ENCODE measurements at places on chromosomes 2 and 18. TPM values are rescaled to one million over a fixed set of nuclear protein-coding genes. Genes with fewer than 3 reads are reported as not detected.

DNA sequence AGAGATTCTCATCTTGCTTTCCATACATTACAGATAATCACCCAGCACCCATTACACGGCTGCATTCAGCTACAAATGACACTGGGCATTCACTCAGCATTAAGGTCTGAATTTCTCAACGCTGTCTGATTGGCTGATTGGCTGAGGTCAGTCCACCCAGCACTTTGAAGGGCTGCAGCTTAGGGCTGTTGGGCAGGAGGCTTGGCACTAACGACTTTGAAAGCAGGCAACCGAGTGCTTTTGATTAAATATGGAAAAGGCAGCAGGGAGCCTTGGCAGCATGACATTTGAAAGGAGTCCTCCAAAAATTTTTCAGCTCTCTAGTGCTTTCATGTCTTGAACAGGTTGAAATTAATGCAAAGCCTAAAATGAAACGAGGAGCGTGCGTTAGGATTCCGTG is 253.0 kb downstream of the DCDC2C start:
- no peak for DNase-seq

DNA sequence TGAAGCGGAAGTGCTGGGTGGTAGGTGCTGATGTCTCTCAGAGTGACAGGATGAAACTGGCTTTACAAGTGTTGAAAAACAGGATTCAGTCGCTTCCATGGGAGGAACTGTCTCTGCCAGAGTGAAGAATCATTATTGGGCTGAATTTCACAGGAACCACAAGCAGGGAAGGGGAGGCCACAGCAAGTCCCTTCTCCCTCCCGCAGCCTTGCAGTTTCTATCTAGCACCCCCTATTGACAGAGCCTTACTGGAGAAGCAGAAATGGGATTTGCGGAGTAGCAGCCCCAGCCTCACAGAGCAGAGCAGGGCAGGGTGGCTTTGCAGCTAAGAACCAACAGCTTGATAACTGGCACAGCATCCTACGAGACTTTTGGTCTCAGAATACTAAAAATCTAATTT is 33.3 kb upstream of the RMP24 start:
- no peak for DNase-seq

DNA sequence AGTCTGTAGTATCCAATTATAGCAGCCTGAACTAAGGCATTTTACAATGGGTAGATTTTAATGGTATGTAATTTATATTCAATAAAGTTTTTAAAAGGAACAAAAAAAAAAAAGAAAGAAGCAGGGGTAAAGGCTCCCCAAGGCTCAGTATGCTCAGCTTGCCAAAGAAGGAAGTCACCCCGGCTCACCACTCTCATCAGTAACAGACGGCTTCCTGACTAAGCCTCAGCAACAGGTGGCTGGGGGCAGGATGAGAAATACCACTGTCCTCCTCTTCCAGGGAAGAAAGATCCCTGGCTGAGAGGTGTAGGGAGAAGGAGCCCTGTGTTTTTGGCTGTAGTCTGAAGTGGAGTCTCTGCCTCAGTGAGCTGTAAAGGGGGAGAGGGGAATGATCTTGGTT is 121.2 kb downstream of the ARHGEF4 start:
- no peak for DNase-seq

DNA sequence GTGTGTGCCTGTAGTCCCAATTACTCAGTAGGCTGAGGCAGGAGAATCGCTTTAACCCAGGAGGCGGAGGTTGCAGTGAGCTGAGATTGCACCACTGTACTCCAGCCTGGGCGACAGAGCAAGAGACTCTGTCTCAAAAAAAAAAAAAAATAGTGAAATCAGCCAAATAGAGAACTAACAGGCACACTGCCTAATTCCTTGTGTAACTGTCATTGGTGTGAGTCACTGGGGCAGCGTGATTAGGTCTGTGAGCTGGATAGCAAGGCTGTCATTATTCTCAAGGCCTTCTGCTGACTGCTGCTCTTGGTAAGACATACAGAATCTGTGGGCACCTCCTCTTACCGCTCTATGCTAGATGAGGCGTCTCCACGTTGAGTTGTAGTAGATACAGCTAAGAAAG is 270.3 kb downstream of the NEDD4L start:
- no peak for DNase-seq

C2orf78 gene
- not detected for total RNA-seq
